ENCODE measurements at places on chromosomes 16 and 17. TPM values are rescaled to one million over a fixed set of nuclear protein-coding genes. Genes with fewer than 3 reads are reported as not detected.

Gene CACNG5
- total RNA-seq = not detected

Gene PRDM7
- total RNA-seq = not detected

Gene SCNN1B
- not detected for total RNA-seq

Gene MT1E
- total RNA-seq = 365 TPM

Gene PRSS36
- total RNA-seq = 0.85 TPM

Measured in regular cardiac myocyte (primary cell).